ENCODE measurements at places on chromosomes 2 and 18.

DNA sequence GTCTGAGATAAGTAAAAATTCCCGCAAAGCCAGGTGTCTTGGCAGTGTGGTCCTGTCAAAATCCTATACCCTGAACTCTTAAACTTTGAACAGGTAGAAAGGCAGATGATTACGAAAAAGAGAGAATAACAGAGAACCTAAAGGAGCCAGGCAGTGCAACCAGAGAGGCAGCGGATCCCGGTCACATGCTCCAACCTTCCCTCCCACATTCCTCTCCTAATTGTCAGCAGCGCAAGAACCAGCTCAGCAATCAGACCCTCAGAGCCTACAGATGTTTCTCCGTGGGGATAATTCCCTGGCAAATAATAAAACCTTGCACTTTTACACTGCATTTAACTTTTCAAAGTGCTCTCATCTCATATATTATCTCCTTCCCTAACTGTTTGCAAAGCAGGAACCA lies 124.8 kb downstream of the EPHA4 start:
- DNase-seq, result no peak
- no peak overlapping the region for H3K27ac ChIP-seq
- no peaks in the 10 kb centered on the region for H3K27me3 ChIP-seq
- peaks cover 31% of the 10 kb centered on the region for H3K4me1 ChIP-seq
- no peak overlapping the region for H3K4me3 ChIP-seq

DNA sequence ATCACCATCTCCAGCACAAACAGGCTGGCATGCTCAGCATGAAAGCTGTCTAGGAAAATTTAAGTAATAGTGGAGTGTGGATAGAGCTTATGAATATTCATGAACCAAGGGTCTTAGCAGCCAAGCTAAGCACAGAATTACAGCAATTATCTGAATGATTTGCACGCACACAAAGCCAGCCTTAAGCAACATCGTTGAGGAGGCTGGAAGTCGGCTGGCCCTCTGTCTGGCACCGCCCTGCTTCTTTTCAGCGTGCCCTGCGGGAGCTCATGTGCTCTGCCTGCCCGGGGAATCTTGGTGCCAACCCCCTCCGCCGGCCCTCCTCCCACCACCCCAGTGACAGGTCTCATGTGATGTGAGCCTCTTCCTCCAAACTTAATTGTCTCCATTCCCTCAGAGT lies 540.1 kb downstream of the CMPK2 start:
- H3K4me1 ChIP-seq, result no peaks in the 10 kb centered on the region
- H3K36me3 ChIP-seq, result no peaks in the 10 kb centered on the region
- H3K27me3 ChIP-seq, result no peaks in the 10 kb centered on the region
- DNase-seq, result no peak
- H3K4me3 ChIP-seq, result no peak overlapping the region

GRCh38 chr18:39945076-39945475 lies 2010.0 kb upstream of the PIK3C3 start:
- no peak for DNase-seq
- peaks cover 17% of the 10 kb centered on the region for H3K4me1 ChIP-seq
- no peaks in the 10 kb centered on the region for H3K27me3 ChIP-seq
- no peaks in the 10 kb centered on the region for H3K36me3 ChIP-seq
- H3K4me3 ChIP-seq, result no peak overlapping the region

DNA sequence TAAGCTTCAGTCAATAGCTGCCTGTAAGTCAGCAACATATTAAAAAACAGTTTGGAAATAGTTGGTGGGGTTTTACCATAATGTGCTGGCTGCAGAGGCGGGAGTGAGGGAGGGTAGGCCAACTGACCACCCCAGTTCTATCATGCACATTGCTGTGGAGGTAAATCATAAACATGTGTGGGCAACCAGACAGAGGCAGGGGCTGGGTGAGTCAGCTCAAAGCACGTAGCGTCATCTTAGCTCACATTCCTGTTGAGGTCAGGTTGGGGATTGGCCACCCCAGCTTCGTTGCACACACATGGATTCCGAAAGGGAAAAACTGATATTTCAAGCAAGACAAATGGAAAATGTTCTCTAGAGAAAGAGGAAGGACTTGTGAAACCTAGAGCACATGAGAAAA lies 19.5 kb downstream of the GPR45 start:
- H3K27ac ChIP-seq, result no peak overlapping the region
- peaks cover 5% of the 10 kb centered on the region for H3K36me3 ChIP-seq
- no peak for DNase-seq
- no peak overlapping the region for H3K4me3 ChIP-seq
- H3K4me1 ChIP-seq, result no peaks in the 10 kb centered on the region
- H3K27me3 ChIP-seq, result no peaks in the 10 kb centered on the region

- H3K4me3 ChIP-seq, result no peak overlapping the region
- H3K4me1 ChIP-seq, result peaks cover 61% of the 10 kb centered on the region
- DNase-seq, result peak; percentile 19
- H3K27me3 ChIP-seq, result no peaks in the 10 kb centered on the region
Observed at GRCh38 chr2:105385731-105386540, 12.9 kb downstream of the FHL2 start.

DNA sequence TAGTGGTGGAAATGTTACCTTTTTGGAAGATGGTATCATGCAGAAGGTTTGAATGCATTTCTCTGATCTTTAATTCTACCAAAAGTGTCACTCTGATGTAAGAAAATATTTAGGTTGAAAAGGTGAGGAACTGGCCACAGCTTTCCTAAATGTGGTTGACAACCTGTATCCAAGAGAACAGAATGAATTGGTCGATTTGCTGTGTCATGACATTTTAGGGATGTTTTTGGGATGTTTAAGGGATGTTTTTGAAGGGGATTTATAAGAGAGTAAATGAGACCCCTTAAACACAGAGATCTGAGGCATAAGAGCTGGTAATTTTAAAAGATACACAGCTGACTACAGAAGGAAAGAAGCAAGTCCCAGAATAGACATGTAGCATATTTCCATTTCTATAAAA lies 270.8 kb upstream of the EPAS1 start:
- no peak overlapping the region for H3K4me3 ChIP-seq
- DNase-seq, result no peak
- no peaks in the 10 kb centered on the region for H3K36me3 ChIP-seq
- peaks cover 26% of the 10 kb centered on the region for H3K4me1 ChIP-seq

DNA sequence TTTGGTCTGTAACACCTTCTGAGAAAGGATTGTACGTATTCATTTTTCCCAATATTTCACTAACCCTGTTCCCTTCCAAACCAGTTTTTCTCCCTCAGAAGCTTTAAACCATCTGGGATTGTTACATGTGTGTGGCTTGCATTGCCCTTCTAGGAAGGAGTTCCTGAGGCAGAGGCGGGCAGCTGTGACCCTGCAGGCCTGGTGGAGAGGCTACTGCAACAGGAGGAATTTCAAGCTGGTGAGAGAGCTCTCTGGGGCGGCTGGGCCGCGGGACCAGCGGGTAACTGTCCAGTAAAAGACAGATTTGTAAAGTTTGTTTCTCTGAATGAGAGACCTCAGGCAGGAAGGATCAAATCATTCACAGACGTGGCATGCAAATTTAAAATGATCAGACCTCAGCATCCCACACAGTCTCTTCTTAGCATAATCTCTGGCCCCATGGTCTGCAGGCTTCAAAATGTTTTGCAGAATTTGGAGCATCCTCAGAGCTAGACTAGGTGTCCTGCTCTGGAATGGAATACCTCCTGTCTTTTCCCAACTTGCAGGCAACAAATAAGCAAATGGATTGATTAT lies 40.2 kb upstream of the GPR17 start:
- no peak for DNase-seq
- no peak overlapping the region for H3K4me3 ChIP-seq
- H3K36me3 ChIP-seq, result no peaks in the 10 kb centered on the region
- H3K27ac ChIP-seq, result no peak overlapping the region
- no peaks in the 10 kb centered on the region for H3K27me3 ChIP-seq

DNA sequence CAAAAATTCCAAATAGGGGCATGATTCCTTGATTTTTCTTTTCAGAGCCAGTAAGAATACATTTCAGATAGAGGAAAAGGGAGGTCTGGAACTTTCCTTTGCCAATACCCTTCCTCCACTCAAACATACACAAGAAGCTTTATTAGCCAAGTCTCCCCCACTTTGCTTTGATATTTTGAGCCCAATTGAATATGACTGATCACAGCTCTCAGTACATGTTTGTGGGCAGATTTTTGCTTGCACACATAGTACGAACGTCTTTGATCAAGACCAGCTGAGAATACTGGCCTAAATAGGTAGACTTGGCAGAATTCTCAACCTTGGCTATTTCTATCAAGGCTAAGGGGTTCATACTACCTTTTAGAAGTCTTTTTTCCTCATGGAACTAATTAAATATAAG lies 148.8 kb upstream of the PGAP1 start:
- H3K27ac ChIP-seq, result no peak overlapping the region
- no peak overlapping the region for H3K4me3 ChIP-seq
- H3K36me3 ChIP-seq, result no peaks in the 10 kb centered on the region
- peaks cover 7% of the 10 kb centered on the region for H3K4me1 ChIP-seq

- H3K4me1 ChIP-seq, result no peaks in the 10 kb centered on the region
- no peak overlapping the region for H3K27ac ChIP-seq
- DNase-seq, result no peak
- no peaks in the 10 kb centered on the region for H3K36me3 ChIP-seq
- no peak overlapping the region for H3K4me3 ChIP-seq
Observed at GRCh38 chr18:29259838-29260237, 1082.9 kb upstream of the CDH2 start.

GRCh38 chr2:232330068-232330999 lies 48.2 kb upstream of the ALPP start:
- H3K27me3 ChIP-seq, result no peaks in the 10 kb centered on the region
- no peak overlapping the region for H3K27ac ChIP-seq
- no peaks in the 10 kb centered on the region for H3K4me1 ChIP-seq
- no peak overlapping the region for H3K4me3 ChIP-seq
- no peak for DNase-seq

GRCh38 chr2:118954297-118955060 lies 12.5 kb downstream of the MARCO start:
- H3K36me3 ChIP-seq, result no peaks in the 10 kb centered on the region
- no peaks in the 10 kb centered on the region for H3K27me3 ChIP-seq
- no peak for DNase-seq
- no peak overlapping the region for H3K27ac ChIP-seq
- no peak overlapping the region for H3K4me3 ChIP-seq
- no peaks in the 10 kb centered on the region for H3K4me1 ChIP-seq

DNA sequence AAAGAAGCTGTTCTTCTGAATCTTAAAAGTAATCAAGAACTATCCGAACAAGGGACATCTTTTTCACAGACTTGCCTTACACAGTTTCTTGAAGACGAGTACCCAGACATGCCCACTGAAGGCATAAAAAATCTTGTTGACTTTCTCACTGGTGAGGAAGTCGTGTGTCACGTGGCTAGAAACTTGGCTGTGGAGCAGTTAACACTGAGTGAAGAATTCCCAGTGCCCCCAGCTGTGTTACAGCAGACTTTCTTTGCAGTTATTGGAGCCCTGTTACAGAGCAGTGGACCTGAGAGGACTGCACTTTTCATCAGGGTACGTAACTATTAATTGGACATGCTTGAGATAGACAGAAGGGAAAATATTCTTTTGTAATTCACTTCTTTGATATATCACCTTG lies 2.4 kb downstream of the MRPL44 start:
- peaks cover 11% of the 10 kb centered on the region for H3K36me3 ChIP-seq
- no peak overlapping the region for H3K27ac ChIP-seq
- H3K4me1 ChIP-seq, result peaks cover 38% of the 10 kb centered on the region
- H3K4me3 ChIP-seq, result no peak overlapping the region

- H3K4me3 ChIP-seq, result no peak overlapping the region
- peaks cover 70% of the 10 kb centered on the region for H3K4me1 ChIP-seq
- DNase-seq, result no peak
- no peak overlapping the region for H3K27ac ChIP-seq
- H3K36me3 ChIP-seq, result peaks cover 4% of the 10 kb centered on the region
Observed at GRCh38 chr2:55017880-55018279, 32.4 kb downstream of the RTN4 start.

DNA sequence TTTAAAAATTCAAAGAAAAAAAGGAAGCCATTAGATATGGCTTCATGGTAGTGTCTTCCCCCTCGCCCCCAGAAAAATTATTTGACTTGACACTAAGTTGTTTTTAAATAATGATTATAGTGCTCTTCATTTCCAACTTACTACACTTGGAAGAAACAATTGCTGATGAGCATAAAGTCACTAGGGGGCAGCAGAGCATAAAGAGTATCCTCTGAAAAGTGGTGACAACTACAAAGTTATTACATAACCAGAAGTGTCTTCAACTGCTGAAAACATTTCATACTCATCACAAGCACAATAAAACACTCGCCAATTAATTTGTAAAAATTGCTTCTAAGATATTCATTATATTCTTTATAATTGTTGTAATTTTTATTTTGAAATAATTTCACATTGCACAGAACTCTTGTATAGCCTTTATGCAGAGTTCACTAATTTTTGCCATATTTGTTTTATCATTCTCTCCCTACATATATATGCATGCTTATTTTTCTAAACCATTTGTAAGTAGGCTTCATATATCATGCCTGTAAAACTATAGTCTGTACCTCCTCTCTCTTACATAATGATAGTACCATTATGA lies 54.9 kb downstream of the EXOC6B start:
- no peaks in the 10 kb centered on the region for H3K4me1 ChIP-seq
- H3K4me3 ChIP-seq, result no peak overlapping the region
- H3K27ac ChIP-seq, result no peak overlapping the region
- no peaks in the 10 kb centered on the region for H3K27me3 ChIP-seq
- peak; percentile 84 for DNase-seq
- H3K36me3 ChIP-seq, result no peaks in the 10 kb centered on the region

- H3K27ac ChIP-seq, result no peak overlapping the region
- H3K27me3 ChIP-seq, result no peaks in the 10 kb centered on the region
Observed at GRCh38 chr2:97849881-97850528, 136.6 kb downstream of the ZAP70 start.

DNA sequence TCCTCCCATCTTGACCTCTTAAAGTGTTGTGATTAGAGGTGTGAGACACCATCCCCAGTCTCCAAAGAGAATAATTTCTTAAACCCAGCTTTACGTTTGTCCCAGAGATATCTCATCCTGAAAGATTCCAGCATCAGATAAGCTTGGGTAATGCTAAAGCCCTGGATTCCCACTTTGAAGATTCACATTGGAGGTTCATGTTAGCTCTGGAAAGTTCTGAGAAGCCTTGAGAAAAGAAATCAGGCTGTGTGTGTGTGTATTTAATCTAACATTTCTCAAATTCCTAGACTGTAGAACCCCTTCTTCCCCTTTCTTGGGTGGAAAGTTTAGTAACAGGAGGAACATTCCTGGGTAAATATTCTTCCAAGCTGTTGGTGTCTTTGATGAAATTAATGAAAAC lies 18.0 kb downstream of the ZNF532 start:
- H3K4me1 ChIP-seq, result peaks cover 12% of the 10 kb centered on the region
- H3K4me3 ChIP-seq, result no peak overlapping the region
- peaks cover 3% of the 10 kb centered on the region for H3K36me3 ChIP-seq
- H3K27me3 ChIP-seq, result no peaks in the 10 kb centered on the region

DNA sequence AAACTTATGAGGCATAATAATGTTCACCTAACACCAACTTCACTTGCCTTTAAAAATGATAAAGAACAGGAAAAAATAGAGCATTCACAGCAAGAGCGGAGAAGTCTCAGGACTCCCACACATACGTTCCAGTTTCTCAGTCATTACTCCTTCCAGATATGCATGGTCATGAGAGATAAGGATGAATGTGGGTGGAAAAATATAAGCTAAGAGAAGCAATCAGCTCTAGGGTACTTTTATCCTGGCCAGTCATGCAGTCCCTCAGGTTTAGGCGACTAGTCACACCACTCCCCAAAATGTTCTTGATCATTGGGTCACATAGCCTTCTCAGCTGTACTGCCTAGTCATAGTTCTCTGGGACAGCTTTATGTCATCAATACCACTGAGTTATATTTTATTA lies 29.2 kb upstream of the CCDC178 start:
- H3K27ac ChIP-seq, result no peak overlapping the region
- no peak for DNase-seq
- H3K36me3 ChIP-seq, result no peaks in the 10 kb centered on the region
- H3K4me1 ChIP-seq, result no peaks in the 10 kb centered on the region
- H3K4me3 ChIP-seq, result no peak overlapping the region

Measured in endothelial cell of umbilical vein (primary cell).